ENCODE measurements at places on chromosomes 1 and 21. TPM values are rescaled to one million over a fixed set of nuclear protein-coding genes. Genes with fewer than 3 reads are reported as not detected.

Gene CYYR1
- not detected for total RNA-seq

DNA sequence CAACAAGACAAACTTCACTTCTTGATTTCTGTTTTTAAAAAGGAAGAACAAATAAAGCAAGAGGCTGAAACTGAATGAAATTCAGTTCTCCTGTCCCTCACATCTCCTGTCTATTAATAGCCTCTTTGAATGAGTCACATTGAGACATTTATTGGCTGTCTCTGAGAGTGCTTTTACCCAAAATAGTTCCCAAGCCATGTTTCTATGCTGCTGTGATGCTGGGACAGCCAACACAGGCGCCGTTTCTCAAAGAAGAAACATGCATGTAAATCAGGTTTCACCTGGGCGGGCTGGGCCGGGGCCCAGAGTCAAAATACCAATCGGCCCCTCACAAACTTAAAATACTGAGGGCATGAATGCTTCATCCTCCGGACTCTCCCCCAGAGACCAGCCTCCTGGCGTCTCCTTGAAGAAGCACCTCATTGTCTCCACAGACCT, 105.2 kb downstream of the EDEM3 start:
- H3K36me3 ChIP-seq = peaks cover 13% of the 10 kb centered on the region
- peak; percentile 59 for DNase-seq
- peak overlapping the region; percentile 51 for H3K4me3 ChIP-seq

Gene CD244
- total RNA-seq = not detected

Gene RGS18
- total RNA-seq = not detected

DNA sequence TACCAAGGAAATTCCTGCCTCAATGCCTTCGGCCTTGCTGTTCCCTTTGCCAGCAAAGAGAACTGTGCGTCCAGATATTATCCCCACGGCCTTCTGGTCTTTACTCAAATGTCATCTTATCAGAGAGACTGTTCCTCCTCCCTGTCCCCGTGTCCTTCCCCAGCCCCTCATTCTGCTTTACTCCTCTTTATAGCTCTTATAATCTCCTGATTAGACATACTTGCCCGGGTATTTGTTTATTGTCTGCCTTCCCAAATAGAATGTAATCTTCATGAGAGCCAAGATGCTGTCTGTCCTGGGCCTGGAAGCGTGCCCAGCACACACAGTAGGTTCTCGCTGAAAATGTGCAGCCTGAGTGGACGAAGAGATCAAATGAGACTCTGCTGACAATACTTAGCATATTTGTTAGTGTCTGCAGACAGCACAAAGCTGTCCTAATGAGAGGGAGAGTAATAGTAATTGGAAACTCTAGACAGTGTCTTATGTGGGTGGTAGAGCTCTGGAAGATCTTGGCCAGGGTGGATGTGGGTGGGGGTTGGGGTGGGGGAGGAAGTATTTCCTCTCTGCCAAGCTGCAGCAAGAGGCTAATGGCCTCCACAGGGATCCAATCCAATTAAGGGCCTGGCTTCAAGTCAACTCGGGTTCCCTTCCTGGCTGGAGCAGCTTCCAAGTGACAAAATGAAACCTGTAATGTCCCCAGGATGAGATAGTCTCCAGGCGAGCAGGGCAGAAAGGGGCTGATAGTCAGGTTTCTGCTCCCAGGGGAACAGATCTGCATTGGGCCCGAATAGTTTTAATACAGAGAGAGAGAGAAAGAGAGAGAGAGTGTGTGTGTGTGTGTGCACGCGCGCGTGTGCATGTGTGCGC, 9.5 kb upstream of the CLIC4 start:
- peak overlapping the region; percentile 40 for H3K4me3 ChIP-seq
- no peak for DNase-seq
- H3K27ac ChIP-seq = peak overlapping the region; percentile 79
- H3K4me1 ChIP-seq = peaks cover 16% of the 10 kb centered on the region

DNA sequence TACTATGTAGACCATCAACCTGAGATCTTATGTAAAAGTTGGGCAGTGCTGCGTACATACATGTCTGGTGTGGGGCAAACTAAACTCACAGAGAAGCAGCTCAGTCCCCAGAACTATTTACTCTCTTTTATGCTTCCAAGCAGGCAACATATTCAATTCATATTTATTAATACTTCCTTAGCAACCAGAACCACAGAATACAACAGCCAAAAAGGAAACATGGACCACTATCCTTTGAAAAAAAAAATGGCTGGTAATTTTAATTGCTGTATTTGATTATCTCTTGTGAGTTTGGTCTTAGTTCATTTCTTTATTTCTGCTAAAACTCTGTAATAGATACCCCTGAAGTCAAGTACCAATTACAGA, 1.5 kb upstream of the PPP1R15B start:
- peaks cover 34% of the 10 kb centered on the region for H3K36me3 ChIP-seq
- peaks cover 19% of the 10 kb centered on the region for H3K4me1 ChIP-seq
- H3K27ac ChIP-seq = peak overlapping the region; percentile 79
- DNase-seq = no peak

GRCh38 chr1:203631946-203632345, 5.3 kb downstream of the ATP2B4 start:
- no peak overlapping the region for H3K4me3 ChIP-seq
- H3K27ac ChIP-seq = no peak overlapping the region
- peaks cover 52% of the 10 kb centered on the region for H3K4me1 ChIP-seq
- peaks cover 57% of the 10 kb centered on the region for H3K36me3 ChIP-seq
- DNase-seq = no peak
- H3K27me3 ChIP-seq = peaks cover 3% of the 10 kb centered on the region

DNA sequence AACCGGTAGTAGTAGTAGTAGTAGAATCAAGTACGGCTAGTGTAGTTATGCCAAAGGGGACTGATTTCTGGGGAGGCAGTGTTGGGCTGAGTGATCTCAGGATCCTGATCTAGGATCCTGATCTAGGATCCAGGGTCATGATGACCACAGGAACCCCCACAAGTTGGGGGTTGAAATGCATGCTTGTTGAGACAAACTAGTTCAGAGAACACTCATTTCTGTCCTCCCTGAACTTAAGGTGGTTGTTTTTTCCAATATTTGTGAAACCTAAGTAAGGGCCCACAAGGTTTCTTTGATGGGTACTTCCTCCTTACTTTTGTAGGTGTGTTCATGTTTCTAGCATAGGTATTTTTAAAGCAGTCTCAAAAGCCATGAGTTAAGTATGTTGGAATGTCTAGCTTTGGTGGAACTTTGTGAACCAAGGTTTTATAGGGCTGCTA, 33.9 kb upstream of the PDC start:
- peaks cover 63% of the 10 kb centered on the region for H3K4me1 ChIP-seq
- H3K36me3 ChIP-seq = peaks cover under 1% of the 10 kb centered on the region
- H3K27me3 ChIP-seq = no peaks in the 10 kb centered on the region
- no peak overlapping the region for H3K4me3 ChIP-seq
- DNase-seq = no peak

DNA sequence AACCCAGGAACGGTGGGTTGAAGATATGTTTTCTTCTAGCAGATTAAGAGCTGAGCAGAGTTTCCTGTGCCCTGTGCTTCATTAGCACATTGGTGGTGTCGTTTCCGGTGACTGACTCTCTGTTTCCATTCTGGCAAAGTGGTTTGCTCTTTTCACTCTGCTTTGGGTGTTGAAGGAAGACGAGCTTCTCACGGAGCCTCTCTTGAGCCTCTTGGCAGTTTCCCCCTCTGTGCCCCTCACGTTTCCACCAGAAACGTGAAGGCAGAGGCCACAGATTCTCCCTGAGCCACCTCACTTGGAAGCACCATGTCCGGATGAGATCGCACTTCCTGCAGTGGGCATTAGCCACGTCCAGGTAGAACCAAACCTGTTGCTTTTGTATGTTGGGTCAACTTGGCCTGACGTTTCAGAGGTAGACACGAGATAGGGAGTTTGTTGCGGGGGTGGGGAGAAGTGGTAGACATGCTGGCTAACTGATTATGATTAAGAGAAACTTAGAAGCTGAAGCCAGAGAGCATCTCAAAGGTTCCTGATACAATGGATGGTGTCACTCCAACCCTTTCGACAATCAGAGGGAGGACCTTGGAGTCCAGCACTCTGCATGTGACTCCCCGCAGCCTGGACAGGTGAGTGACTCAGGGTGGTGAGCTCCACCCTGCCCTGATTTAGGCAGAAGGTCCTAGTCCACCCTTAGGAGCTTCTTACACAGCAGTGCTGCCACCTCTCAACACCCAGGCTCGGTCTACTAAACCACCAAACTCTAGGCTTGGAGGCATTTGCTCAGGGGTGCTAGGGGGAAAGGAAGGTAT, at the start of gene LAX1:
Gene LAX1, plus strand, starts transcription at position 155 of the 809 bp plus-strand sequence. Its CDS starts 383 bp downstream, at position 538.
- peaks cover 6% of the 10 kb centered on the region for H3K27me3 ChIP-seq
- H3K27ac ChIP-seq = no peak within 1 kb of the TSS
- no peak for DNase-seq
- H3K4me3 ChIP-seq = no peak within 1 kb of the TSS

DNA sequence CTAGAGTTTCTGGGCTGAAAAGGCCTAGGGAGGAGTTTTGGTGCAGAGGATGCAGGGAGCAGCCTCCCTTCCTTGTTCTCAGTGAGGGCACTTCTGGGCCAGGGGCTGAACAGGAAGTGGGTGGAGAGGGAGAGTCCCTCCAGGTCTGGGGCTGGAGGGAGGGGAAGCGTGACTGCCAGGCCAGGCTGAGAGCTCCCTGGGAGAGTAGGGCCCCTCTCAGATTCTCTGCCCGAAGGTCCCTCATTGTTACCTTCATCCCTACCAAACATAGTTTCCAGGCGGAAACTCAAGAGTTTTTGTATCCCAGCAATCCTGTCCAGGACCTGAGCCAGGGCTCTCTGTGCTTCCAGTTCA, 36.8 kb downstream of the CITED4 start:
- H3K4me3 ChIP-seq = no peak overlapping the region
- H3K4me1 ChIP-seq = peaks cover 19% of the 10 kb centered on the region
- H3K27ac ChIP-seq = peak overlapping the region; percentile 36
- H3K36me3 ChIP-seq = no peaks in the 10 kb centered on the region
- peaks cover 21% of the 10 kb centered on the region for H3K27me3 ChIP-seq
- no peak for DNase-seq

DNA sequence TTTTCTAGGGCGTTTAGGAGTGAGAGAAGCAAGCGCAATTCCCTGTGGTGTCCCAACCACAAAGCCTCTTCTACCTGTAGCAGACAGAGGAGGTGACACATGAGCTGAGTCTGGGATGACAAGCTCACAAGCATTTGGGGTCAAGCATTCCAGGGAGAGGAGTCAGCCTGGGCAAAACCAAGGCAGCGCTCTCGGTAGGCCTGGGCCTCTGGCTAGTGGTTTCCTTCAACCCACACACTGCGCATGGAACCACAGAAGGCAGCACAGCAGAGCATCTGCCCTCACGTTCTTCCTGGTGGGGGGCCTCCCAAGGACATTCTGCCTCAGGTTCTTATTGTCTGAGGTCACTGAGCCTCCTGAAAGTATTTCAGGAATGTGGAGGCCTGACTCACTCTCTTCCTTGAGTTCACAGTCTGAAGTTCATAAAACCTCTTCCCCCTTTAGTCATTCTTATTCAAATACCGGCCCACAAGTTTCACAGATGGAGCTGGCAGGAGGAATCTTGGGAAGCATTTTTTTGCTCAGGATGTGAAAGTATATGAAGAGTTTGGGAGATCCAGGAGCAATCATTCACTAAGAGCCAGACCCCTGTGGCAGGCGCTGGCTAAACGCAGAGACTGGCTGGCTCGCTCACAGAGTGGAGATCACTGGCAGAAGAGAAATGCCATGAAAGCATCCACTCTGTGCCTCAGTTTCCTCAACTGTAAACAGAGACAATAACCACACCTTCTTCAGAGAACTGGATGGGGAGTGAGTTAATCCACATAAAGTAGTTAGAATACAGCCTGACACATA, 26.8 kb downstream of the CCN1 start:
- peak; percentile 100 for DNase-seq
- H3K4me3 ChIP-seq = peak overlapping the region; percentile 73
- H3K4me1 ChIP-seq = peaks cover 93% of the 10 kb centered on the region
- no peaks in the 10 kb centered on the region for H3K36me3 ChIP-seq
- peaks cover 4% of the 10 kb centered on the region for H3K27me3 ChIP-seq
- peak overlapping the region; percentile 99 for H3K27ac ChIP-seq

- no peaks in the 10 kb centered on the region for H3K4me1 ChIP-seq
- no peak overlapping the region for H3K4me3 ChIP-seq
- H3K27me3 ChIP-seq = no peaks in the 10 kb centered on the region
- no peak overlapping the region for H3K27ac ChIP-seq
- no peaks in the 10 kb centered on the region for H3K36me3 ChIP-seq
Observed at GRCh38 chr1:54064299-54064698, 10.9 kb downstream of the TCEANC2 start.

Gene CLDN17
- not detected for total RNA-seq

- H3K27me3 ChIP-seq = no peaks in the 10 kb centered on the region
- H3K4me3 ChIP-seq = no peak overlapping the region
- no peaks in the 10 kb centered on the region for H3K4me1 ChIP-seq
- H3K36me3 ChIP-seq = no peaks in the 10 kb centered on the region
- no peak overlapping the region for H3K27ac ChIP-seq
- no peak for DNase-seq
Observed at GRCh38 chr1:14506471-14507255, 91.8 kb upstream of the KAZN start.

- no peaks in the 10 kb centered on the region for H3K4me1 ChIP-seq
- H3K27ac ChIP-seq = no peak overlapping the region
- H3K36me3 ChIP-seq = 0 out of 2 replicates have a peak, but pooled peaks cover 4% of the 10 kb centered on the region
- no peaks in the 10 kb centered on the region for H3K27me3 ChIP-seq
- DNase-seq = no peak
- H3K4me3 ChIP-seq = no peak overlapping the region
Observed at GRCh38 chr1:14500041-14500440, 98.4 kb upstream of the KAZN start.

Gene ORC1
- 7.2 TPM for total RNA-seq

DNA sequence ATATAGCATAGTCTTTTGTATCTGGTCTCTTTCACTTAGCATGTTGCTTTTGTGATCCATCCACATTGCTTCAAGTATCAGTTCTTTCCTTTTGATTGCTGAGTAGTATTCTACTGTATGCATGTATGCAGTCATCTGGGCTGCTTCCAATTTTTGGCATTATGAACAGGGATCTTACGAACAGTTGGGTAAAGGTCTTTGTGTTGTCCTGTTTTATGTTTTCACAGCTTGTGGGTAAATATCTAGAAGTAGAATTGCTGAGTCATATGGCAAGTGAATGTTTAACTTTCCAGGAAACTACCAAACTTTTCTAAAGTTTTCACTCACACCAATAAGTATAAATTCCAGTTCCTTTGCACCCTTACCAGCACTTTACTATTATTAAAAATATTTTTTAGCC, 60.9 kb downstream of the LHX4 start:
- H3K4me3 ChIP-seq = no peak overlapping the region
- no peak overlapping the region for H3K27ac ChIP-seq
- DNase-seq = no peak
- H3K4me1 ChIP-seq = peaks cover 5% of the 10 kb centered on the region
- H3K27me3 ChIP-seq = no peaks in the 10 kb centered on the region
- no peaks in the 10 kb centered on the region for H3K36me3 ChIP-seq

Gene NR1I3
- not detected for total RNA-seq

- no peak for DNase-seq
- no peak overlapping the region for H3K4me3 ChIP-seq
- no peaks in the 10 kb centered on the region for H3K4me1 ChIP-seq
- no peak overlapping the region for H3K27ac ChIP-seq
Observed at GRCh38 chr1:4512636-4513035, 141.8 kb upstream of the AJAP1 start.

Gene PDE9A
- not detected for total RNA-seq
